Upper lobe of right lung (tissue), 1 donor: ENCODE measurements at places on chromosomes 3 and 15.

- DNase-seq: peak; percentile 84
Measured at GRCh38 chr3:171460725-171461524, 720 bp upstream of the TNIK start.

DNA sequence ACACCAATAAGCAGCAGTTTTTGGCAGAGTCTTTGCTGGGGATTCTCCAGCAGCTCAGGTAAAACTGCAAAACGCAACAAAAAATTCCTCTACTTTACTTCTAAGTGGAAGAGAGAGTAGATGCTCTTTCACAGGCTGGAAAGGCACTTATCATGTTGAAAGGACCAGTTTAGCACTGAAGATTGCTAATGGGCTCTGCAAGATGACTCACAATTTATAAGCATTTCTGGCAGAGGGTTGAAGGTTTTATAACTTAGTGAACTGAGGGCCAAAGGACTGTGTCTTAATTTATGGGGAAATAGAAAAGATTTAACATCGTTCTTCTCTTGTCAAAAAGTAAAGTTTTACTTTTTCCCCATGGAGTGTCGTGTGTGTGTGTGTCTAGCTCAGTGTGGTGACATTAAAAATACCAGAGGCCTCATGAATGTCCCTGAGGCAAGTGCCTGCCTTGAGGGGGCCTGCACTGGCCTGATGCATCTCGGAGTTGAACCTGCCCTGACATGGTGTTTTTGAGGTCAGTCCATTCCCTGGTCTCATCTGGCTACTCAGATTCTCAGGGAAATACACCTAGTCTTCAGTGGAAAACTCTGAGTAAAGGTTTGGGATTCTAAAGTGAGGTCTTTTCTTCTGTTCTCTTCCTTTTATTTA lies 1092.0 kb downstream of the NAALADL2 start:
- no peak for DNase-seq

DNA sequence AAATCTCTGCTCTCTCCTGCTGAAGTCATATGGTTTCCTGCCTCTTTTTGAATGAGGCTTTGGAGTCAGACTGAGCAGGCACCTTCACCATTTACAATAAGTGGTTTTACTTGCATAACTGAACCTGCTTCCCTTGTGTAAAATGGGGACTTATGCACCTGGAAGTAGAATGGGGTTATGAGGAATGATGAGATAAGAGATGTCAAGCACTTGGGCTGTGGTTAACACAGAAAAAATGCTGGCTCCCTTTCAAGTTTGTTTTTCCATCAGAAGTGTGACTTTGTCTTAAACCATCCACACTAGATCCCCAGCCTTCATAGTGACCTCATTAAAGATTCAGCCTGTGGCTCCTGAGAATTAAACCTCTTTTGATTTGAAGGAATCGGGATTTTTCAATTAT lies 5.2 kb downstream of the EXOSC7 start:
- no peak for DNase-seq

- no peak for DNase-seq
Measured at GRCh38 chr3:171453180-171453886, 6.9 kb downstream of the TNIK start.

DNA sequence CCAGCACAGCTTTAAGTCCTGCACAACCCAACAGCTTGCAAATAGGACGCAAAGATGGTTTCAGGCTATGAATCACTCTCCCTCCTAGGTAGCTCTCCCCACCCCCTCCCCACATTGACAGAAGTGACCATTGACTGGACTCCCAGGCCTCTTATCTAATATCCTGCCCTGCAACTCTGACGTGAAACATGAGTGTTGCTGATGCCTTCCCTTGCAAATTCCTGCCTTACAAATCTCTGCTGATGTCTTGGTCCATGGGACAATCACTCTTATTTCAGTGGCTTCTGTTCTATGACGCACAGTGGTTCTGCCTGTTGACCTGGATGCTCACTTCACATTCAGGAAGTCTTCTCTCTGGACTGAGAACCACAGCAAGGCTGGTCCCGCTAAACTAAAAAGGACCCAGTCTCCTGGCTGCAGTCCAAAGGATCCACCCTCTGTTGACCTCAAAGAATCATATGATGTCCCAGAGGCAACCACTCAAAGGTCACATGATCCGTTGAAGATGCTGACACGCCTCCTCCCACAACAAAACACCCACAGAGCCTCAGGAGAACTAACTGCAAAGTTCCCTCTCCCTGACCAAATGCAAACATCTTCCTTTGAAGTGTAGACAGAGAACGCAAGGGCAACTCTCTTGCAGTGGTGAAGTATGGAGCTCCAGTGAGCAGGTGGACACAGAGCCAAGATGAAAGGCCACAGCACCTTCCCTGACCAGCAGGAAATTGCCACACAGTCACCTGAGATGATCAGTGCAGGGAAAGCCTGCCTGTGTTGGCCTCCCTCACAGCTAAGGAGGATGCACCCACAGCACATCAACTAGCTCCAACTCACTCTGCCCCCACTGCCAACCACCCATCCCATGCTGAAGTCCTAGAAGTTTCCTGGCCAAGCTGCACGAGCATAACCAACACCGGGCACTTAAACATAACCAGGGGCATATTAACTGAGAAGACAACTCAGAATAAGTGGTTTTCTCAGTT lies 112.3 kb downstream of the ADAMTS17 start:
- DNase-seq: no peak

DNA sequence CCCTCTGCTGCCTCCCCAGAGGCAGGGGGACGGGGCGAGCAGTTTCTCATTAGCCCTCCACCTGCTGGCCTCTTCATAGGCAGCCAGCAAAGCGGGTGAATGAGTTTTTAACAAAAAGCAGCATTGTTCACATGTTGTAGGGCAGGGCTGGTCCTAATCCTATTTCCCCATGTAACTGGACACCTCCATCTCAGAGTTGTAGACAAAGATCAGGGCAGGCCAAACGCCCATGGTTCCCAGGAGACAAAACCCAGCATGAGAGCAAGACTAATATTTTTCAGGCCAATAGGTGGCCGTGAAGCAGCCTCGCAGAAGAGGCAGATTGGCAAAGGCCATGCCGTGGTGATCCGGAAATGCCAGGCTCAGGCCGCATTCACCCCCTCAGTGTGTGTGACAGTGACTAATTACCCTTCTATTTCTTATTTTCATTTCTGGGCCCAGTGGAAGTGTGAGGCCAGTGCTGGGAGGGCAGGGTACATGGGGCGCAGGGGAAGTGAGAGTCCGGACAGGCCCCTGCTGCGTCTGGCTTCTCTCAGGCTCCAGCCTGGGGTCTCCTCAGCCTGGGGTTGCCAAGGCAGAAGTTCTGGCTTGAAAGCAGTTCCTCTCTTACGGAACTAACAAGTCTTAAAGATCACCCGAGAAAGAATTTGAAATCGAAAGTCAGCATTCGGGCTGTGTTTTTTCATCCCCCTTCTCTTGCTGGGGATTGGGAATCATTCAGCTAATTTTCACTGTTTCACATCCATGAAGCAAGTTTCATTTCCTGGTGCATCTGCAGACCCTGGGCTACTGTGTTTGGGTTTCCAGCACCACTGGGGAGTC lies 64.8 kb downstream of the BOC start:
- DNase-seq: no peak

- DNase-seq: no peak
Measured at GRCh38 chr3:48268381-48268935, 27.6 kb downstream of the ZNF589 start.

DNA sequence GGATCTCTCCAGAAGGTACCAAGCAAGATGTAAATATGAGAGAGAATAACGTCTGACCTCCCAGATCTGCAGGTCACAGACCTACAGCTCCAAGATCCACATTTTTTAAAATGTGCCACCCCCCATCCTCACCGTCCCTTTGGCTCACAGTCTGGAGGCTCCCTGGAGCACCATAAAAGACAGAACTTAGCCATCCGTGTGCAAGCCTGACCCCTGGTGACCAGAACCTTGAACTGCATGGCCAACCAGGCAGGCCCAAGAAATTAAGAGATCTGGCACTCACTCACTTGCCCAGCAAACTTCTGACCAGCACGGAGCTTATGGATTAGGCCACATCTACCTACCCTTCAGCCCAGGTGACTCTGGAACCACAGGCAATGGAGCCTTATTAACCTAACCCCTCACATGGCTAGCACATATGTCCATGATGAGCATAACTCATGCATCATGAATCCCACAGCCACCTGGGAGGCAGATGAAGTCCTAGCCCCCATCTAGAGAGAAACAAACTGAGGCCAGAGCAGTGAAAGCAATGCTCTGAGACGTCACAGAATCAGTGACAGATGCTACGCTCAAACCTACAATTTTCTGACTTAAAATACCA lies 275.3 kb downstream of the UACA start:
- DNase-seq: peak; percentile 84

GRCh38 chr3:13840456-13840855 lies 39.4 kb downstream of the WNT7A start:
- DNase-seq: no peak

GRCh38 chr3:136545664-136546268 lies 206.4 kb downstream of the STAG1 start:
- DNase-seq: no peak

DNA sequence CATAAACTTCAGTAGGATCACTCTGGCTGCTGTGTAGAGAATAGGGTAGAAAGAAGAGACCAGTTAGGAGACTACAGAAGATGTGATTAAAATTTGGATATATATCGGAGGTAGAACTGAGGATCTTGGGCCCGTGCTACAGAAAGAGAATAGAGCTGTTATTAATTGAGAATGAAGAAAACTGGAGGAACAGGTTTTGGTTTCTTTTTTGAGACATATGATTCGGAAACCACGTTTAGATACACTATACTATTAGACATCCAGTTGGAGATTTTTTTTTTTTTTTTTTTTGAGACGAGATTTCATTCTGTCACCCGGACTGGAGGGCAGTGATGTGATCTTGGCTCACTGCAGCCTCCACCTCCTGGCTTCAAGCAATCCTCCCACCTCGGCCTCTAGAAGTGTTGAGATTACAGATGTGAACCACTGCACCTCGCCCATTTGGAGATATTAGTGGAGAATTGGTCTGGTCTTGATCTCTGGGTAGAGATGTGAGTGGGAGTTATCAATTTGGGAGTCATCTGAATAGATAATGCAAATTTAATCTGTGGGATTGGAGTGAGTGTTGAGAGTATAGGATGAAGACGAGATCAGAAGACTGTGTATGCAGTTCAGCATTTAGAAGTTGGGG lies 50.9 kb downstream of the TCF12 start:
- DNase-seq: no peak

DNA sequence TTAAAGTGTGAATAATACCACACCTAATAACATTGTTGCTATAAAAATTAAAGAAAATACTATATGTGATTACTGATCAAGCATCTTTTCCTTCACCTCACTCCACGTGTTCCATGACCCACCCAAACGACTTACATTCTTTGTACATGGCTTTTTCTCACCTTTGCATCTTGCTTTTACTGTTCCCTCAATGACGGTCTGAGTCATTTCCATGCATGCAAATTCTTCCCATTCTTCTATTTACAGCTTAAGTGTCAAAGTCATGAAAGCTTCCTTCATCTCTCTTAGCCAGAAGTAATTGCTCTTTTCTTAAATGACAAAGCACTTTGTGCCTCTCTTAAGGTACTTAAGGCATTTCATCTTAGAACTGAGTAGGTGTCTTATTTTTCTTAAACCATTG lies 64.0 kb downstream of the GREM1 start:
- no peak for DNase-seq

DNA sequence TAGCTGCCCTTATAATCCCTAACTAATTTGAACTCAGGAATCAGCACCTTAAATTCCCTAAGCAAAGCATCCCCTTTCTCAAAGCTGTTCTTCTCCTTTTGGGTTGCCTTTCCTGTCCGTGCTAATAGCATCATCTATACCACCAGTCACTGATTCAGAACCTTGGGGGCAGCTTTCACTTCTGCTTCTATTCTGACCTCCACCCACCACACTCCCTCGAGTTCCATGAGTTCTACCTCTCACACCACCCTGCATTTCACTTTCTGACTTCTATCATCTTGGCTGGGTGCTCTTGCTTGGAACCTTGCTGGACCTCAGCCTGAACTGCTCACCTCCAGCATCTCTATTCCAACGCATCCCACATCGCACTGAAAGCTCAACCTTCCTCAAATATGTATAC lies 55.4 kb upstream of the KCNMB2 start:
- no peak for DNase-seq

- DNase-seq: no peak
Measured at GRCh38 chr3:4571690-4572334, 78.7 kb downstream of the ITPR1 start.

DNA sequence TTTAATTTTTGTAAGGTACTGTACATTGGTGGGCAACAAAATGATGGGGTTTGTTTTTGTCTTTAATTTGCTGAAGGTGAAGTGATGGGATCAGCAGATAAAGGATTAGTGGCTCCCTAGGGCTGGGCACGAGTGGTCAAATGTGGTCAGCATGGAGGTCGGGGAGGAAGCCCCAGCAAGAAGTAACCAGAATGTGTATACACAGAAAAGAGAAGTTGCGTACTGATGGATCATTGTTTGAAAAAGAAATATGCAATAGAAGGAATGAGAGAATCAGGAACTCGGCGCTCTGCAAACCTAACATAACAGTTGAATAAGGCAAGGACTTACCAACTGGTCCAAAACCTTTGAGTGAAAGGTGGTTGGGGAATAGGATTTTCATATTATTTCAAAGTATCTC lies 1.5 kb downstream of the TMOD2 start:
- no peak for DNase-seq

- no peak for DNase-seq
Measured at GRCh38 chr3:31124373-31124772, 229.9 kb upstream of the GADL1 start.

GRCh38 chr3:98812851-98813374 lies 49.8 kb downstream of the ST3GAL6 start:
- peak; percentile 68 for DNase-seq

DNA sequence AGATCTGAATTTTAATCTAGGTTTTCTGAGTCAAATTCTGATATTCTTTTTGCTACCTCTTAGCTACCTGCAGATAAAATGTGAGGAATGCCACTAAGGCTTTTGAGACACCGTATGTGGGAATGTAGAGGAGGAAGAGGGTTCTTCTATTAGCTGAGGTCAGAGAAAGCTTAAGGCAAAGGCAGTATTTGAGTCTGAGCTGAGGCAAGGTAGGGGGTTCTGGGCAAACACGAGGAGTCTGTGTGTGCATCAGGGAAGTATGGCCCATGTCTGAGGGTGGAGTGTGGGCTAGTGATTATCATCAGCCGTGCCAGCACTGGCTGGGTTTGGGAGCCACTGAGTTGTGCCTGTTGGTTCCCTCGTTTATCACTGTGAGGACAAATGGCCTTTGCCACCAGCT lies 181.1 kb downstream of the SOX2 start:
- no peak for DNase-seq

- no peak for DNase-seq
Measured at GRCh38 chr3:159978353-159978752, 10.3 kb upstream of the IL12A start.

- DNase-seq: no peak
Measured at GRCh38 chr3:187963677-187964385, 190.1 kb upstream of the LPP start.

DNA sequence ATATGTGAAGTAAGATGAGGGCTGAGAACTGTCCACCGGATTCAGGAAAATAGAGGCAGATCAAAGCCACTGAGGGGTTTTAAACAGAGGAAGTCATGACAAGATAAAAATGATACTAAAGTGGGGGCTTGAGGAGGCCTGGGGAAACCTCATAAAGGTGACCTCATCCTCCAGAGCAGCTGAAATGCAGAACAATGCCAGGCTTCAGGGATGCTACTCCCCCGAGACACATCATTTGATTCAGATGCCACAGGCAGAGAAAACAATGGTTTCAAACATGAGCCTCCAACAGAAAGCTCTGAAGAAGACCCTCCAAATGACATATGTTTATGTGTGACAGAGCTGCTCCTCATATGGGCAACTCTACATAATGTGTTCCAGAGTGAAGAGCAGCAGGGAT lies 6.4 kb downstream of the CFAP20DC start:
- no peak for DNase-seq
